Neural cell (in vitro differentiated cells): ENCODE measurements at places on chromosomes 1 and 21. TPM values are rescaled to one million over a fixed set of nuclear protein-coding genes. Genes with fewer than 3 reads are reported as not detected.

The VN1R5 gene
- polyA plus RNA-seq, result not detected in 2 replicates

The IL19 gene
- polyA plus RNA-seq, result not detected in 2 replicates

The CEP350 gene
- 28.1 and 31.9 TPM in 2 replicates for polyA plus RNA-seq

The SMIM11 gene
- polyA plus RNA-seq, result 43.2 and 100 TPM in 2 replicates
